Left ventricle myocardium superior (tissue), 1 donor: ENCODE measurements at places on chromosomes 13 and 19. TPM values are rescaled to one million over a fixed set of nuclear protein-coding genes. Genes with fewer than 3 reads are reported as not detected.

The PSG6 gene
- not detected for total RNA-seq

The BRME1 gene
- total RNA-seq: 0.72 TPM

The MAP3K10 gene
- total RNA-seq: 19.6 TPM

The ZNF415 gene
- 23.9 TPM for total RNA-seq

The CCDC70 gene
- not detected for total RNA-seq

The NAPSA gene
- total RNA-seq: 0.32 TPM

The C19orf67 gene
- total RNA-seq: not detected

The CLEC11A gene
- total RNA-seq: 2.9 TPM

The SARS2 gene
- total RNA-seq: 13.2 TPM

The APOC4 gene
- total RNA-seq: not detected

The SPACA4 gene
- total RNA-seq: not detected

The GMIP gene
- total RNA-seq: 4.2 TPM

The KCNN1 gene
- not detected for total RNA-seq

The ATP12A gene
- not detected for total RNA-seq

The KIR3DL1 gene
- not detected for total RNA-seq

The NUFIP1 gene
- total RNA-seq: 2.9 TPM

The GRIK5 gene
- total RNA-seq: 5.4 TPM

The LSR gene
- total RNA-seq: 6.1 TPM

The LHB gene
- not detected for total RNA-seq

The NOTCH3 gene
- total RNA-seq: 22.8 TPM

The IGFL2 gene
- not detected for total RNA-seq

The PDCD2L gene
- total RNA-seq: 8.9 TPM

The MYH14 gene
- total RNA-seq: 131 TPM

The ZFP14 gene
- total RNA-seq: 2.4 TPM
